ENCODE measurements at places on chromosomes 13 and 19. TPM values are rescaled to one million over a fixed set of nuclear protein-coding genes. Genes with fewer than 3 reads are reported as not detected.

DNA sequence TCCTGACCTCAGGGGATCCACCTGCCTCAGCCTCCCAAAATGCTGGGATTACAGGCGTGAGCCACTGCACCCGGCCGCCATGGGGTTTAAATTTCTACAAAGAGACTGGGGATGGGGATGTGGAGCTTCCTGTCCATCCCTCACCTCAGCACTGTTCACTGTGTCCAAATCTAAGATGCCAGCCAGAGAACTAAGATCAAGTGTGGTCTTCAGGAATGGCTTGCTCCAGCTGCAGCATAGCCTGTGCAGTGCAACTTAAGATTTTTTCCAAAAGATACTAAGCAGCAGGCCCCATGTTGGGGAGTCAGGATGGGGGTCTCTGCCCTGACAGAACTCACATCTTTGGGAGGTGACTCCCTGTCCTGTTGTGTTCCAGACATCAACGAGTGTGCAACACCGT, 9.3 kb downstream of the ADGRE5 start:
- H3K27me3 ChIP-seq, result no peaks in the 10 kb centered on the region
- DNase-seq, result no peak
- no peaks in the 10 kb centered on the region for H3K36me3 ChIP-seq
- H3K27ac ChIP-seq, result no peak overlapping the region

- H3K4me1 ChIP-seq, result no peaks in the 10 kb centered on the region
- no peak for DNase-seq
- no peak overlapping the region for H3K27ac ChIP-seq
- no peaks in the 10 kb centered on the region for H3K27me3 ChIP-seq
- H3K4me3 ChIP-seq, result no peak overlapping the region
These were observed 73.3 kb upstream of the FNDC3A start for GRCh38 chr13:48902368-48902767.

GRCh38 chr19:33476151-33476707, 45.4 kb downstream of the PEPD start:
- H3K4me1 ChIP-seq, result no peaks in the 10 kb centered on the region
- H3K27me3 ChIP-seq, result no peaks in the 10 kb centered on the region
- no peak overlapping the region for H3K27ac ChIP-seq
- no peak overlapping the region for H3K4me3 ChIP-seq

Gene LRRC63
- 0.22 TPM for total RNA-seq

Gene CPAMD8
- total RNA-seq, result 7.5 TPM

DNA sequence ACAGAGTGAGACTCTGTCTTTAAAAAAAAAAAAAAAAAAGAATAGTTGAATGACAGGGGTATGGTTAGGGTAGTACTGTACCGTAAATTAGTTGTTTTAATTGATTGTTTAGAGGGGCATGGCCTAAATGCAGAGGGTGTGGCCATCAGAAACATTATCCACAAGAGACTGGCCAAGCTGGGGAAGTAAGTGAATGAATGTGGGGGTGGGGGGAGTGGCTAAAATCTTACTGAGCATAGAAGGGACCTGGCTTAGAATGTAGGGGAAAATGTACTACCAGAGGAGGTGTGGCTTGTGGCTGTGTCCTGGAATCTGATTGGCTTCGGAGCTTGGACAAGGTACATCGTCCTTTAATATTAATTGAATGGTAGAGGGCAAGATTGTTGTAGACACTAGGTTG, 3.8 kb downstream of the BCL2L12 start:
- peaks cover 4% of the 10 kb centered on the region for H3K4me1 ChIP-seq
- no peak overlapping the region for H3K4me3 ChIP-seq
- no peak for DNase-seq
- H3K36me3 ChIP-seq, result no peaks in the 10 kb centered on the region
- H3K27me3 ChIP-seq, result no peaks in the 10 kb centered on the region
- H3K27ac ChIP-seq, result no peak overlapping the region

Gene PRSS57
- total RNA-seq, result not detected

DNA sequence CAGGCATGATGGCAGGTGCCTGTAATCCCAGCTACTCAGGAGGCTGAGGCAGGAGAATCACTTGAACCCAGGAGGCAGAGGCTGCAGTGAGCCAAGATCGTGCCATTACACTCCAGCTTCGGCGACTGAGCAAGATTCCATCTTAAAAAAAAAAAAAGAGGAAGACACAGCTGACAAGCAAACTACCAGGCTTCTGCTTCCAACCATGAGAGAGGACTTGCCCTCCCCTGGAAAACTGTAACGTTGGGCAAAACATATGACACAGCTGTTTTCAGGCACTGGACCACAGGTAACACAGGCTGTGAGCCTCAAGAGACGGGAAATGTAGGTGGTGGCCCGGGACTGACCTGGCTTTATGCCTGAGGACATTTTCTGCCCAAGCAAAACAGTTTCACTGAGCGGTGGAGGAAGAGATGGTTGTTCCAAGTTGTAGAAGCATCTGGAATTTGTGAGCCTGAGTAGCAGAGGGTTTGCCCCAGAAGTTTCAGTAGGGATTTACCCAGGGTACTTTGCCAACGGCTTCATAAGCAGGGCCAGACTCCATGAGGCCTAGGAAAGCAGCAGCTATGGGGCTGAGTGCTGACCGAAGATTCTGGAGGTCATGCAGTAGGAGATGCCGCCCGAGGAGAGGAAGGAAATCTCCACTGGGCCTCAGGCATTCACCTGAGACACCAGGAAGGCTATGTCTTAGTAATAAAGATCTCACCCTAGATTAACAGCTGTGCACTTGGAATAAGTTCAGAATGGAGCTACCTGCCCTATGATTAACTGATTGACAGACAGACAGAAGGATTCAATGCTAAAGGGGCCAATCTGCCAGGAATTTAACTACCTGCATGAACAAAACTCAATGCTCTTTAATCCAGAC, 88.0 kb downstream of the ABCC4 start:
- no peaks in the 10 kb centered on the region for H3K27me3 ChIP-seq
- H3K36me3 ChIP-seq, result no peaks in the 10 kb centered on the region
- no peaks in the 10 kb centered on the region for H3K4me1 ChIP-seq
- no peak overlapping the region for H3K4me3 ChIP-seq
- no peak for DNase-seq

GRCh38 chr13:32010136-32010535, 21.4 kb upstream of the FRY start:
- no peak for DNase-seq
- H3K27me3 ChIP-seq, result no peaks in the 10 kb centered on the region
- H3K4me3 ChIP-seq, result no peak overlapping the region
- H3K36me3 ChIP-seq, result no peaks in the 10 kb centered on the region
- no peak overlapping the region for H3K27ac ChIP-seq
- no peaks in the 10 kb centered on the region for H3K4me1 ChIP-seq

Gene UPF1
- total RNA-seq, result 38.0 TPM

GRCh38 chr13:94435604-94436226, 43.8 kb downstream of the DCT start:
- H3K36me3 ChIP-seq, result no peaks in the 10 kb centered on the region
- H3K4me1 ChIP-seq, result no peaks in the 10 kb centered on the region
- H3K27ac ChIP-seq, result no peak overlapping the region
- H3K4me3 ChIP-seq, result no peak overlapping the region

Gene CDC42EP5
- total RNA-seq, result 7.8 TPM

DNA sequence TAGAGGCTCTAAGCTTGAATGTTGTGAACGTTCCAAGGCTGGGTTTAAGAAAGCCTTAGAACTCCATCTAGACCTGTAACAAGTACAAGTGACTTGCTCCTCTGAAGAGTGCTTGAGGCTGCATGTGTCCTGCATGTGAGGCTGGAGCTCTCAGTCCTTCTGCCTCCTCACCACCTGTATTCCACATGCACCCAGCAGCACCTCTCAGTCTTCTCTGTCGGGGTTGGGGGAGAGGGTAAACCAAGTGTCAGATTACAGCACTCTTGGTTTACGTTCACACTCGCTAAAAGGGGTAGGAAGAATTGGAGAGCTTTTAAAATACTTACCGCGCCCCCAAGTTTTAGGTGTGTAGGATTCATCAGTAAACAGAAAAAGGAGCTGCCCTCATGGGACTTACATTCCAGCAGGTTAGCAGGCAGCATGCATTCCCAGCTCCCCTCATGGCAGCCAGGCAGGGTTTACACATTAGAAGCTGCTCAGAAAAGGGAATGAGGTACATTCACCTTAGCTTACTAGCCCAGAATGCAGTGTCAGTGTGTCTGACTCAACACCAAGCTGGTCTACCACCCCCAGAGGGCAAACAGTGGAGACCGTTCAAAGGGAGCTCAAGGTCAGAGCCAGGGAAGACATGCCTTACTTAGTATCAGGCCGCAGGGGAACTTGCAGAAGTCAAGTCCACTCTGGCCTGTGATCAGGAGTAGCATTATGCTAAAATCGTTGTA, 248.1 kb downstream of the PCCA start:
- H3K36me3 ChIP-seq, result no peaks in the 10 kb centered on the region
- no peak overlapping the region for H3K27ac ChIP-seq
- no peaks in the 10 kb centered on the region for H3K4me1 ChIP-seq
- H3K27me3 ChIP-seq, result no peaks in the 10 kb centered on the region
- no peak overlapping the region for H3K4me3 ChIP-seq
- DNase-seq, result no peak

DNA sequence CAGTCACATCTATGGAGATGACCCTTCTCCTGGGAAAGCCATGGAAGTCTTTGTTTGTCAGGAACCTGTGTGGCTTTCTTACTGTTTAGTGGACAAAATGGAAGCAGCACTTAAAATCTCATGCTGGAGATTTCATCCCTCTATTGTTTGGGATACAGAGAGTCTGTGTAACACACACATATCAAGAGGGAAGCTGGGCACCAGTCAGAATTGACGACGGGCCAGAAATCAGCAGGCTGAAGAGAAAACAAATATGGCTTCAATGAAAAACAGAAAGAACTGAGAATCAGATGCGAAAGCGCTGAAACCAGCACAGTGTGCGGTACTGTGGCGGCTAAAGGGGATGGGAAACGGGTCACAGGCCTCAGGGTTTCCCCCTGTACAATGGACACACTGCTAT, 72.2 kb upstream of the WASF3 start:
- no peaks in the 10 kb centered on the region for H3K4me1 ChIP-seq
- no peak for DNase-seq
- no peaks in the 10 kb centered on the region for H3K27me3 ChIP-seq
- no peaks in the 10 kb centered on the region for H3K36me3 ChIP-seq

GRCh38 chr19:10764340-10764894, 46.5 kb downstream of the DNM2 start:
- peak; percentile 80 for DNase-seq
- H3K27me3 ChIP-seq, result no peaks in the 10 kb centered on the region
- H3K4me3 ChIP-seq, result no peak overlapping the region
- no peak overlapping the region for H3K27ac ChIP-seq

DNA sequence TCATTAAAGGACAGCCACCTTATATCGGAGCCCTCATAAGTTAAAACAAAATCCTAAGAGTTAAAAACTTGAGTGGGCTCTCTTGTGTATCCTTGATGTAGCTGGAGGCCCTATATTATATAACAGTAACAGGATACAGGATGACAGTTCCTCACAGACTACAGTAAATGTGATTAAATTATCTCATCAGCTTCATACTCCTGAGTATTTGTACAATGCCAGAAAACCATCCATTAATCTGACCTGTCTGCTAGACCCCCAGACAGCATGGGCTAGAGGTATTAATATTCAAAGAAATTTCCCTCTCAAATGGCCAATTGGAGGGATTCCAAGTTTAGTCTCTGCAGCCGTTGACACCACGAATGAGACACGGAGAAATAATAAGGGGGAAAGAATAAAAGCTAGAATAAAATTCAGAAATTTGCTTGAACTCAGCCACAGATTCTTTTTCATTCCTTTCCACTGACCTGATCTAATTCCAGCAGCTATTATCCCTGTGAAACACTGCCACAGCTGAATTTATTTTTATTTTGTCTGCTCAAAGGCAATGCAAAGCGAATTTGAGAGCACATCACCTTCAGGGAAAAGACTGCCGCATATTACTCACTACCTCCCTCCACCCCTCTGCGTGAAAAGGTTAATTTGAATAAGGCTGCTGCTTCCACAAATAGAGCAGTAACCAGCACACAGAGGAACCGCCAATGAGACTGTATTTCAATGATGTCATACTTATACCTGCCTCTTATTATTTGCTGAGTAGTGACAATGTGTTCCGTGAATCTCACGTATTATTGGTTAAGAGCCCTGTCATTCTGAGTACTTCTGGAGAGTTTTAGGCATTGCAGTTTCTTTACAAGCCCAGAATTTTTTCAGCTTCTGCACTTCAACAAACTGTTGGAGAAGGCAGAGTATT, 155.9 kb upstream of the KLF12 start:
- H3K4me1 ChIP-seq, result peaks cover 8% of the 10 kb centered on the region
- no peak overlapping the region for H3K27ac ChIP-seq
- H3K4me3 ChIP-seq, result no peak overlapping the region
- no peaks in the 10 kb centered on the region for H3K36me3 ChIP-seq
- DNase-seq, result no peak

DNA sequence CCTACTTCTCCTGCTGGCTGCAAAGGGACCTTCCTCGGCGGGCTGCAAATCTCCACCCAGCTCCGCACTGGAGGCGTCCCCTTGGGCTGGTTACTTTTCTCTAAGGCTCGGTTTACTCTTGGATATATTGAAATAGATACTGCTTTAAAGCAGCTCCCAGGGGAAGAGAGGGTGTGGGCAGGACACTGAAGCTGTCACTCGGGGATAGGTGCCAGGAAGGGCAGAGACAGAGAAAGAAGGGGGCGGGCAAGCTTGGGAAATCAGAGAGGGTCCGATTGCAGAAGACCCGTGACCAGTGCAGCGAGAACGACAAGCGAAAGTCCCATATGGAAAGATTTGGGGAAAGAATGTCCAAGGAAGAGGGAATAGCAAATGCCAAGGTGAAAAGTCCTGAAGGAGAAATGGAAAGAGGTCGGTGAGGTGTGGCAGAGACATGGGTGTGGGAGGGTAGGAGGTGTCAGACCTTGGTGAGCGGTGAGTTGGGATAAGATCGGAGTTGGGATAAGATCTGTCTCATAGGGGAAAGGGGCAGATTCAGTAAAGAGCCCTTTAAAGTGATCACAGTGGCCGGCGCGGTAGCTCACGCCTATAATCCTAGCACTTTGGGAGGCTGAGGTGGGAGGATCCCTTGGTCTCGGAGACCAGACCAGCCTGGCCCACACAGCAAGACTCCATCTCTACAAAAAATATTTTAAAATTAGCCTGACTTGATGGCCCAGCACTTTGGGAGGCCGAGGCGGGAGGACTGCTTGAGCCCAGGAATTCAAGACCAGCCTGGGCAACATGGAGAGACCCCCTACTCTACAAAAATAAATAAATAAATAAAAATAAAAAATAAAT, 618 bp downstream of the THSD8 start:
- no peaks in the 10 kb centered on the region for H3K36me3 ChIP-seq
- H3K27ac ChIP-seq, result no peak overlapping the region
- H3K4me3 ChIP-seq, result peak overlapping the region; percentile 78
- H3K27me3 ChIP-seq, result no peaks in the 10 kb centered on the region

DNA sequence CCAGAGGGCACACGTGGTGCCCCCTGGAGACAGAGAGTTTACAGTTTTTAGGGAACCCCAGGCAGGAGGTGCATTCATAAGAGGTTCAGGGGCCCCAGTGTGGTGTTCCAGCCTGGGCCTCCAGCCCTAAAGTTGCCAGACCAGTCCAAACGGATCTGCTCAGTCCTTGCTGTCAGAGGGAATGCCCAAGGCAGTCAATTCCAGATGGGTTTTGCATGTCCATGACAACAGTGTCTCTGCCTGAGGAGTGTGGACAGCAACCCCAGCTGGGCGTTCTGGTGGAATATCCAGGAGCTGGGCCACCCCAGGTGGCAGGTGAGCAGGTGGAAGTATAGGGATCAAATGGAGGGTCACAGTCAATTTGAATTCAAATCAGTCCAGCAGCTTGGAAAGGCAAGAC, 25.3 kb downstream of the FBXO27 start:
- H3K4me1 ChIP-seq, result no peaks in the 10 kb centered on the region
- DNase-seq, result no peak
- no peak overlapping the region for H3K4me3 ChIP-seq
- H3K27ac ChIP-seq, result no peak overlapping the region
- H3K36me3 ChIP-seq, result no peaks in the 10 kb centered on the region

Measured in ovary (tissue), 10 donors.